ENCODE measurements at places on chromosomes 13 and 19.

DNA sequence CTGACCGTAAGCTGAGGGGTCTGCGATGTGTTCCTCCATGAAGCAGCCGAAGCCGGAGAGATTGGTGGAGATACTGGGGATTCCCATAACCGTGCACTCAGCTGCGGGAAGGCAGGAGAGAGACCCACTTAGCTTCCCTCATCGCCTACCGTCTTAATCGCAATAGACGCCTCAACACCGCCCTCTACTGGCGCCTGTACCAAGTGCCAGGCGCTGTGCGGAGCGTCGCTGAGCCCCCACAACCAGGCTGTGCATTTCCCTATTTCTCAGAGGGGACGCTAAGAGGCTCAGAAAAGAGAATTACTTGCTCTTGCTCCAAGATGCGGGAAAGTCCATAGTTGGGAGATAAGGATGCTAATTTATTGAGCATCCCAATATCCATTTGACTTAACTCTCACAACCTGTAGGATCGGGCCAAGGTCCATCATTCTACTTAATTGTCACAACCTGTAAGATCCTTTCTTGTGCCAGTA, 5.8 kb downstream of the FTL start:
- no peak for DNase-seq

- no peak for DNase-seq
Observed at GRCh38 chr13:109656206-109656605, 130.2 kb downstream of the IRS2 start.

DNA sequence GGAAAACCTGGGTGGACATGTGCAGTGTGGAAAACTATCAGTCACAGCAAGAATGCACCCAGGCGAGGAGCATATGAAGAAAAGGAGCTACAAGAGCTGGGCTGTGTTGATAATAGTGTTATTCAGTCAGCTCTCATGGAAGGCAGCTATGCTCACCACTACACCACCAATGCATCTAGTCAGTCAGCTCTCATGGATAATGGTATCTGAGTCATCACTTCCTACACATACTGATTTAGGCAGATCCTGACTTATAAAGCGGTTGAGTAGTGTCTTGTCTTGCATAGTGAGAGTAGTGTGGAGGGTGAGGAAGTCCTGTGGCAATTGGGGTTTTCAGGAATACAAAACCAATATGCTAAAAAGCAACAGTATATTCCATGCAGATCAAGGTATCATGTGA, 9.1 kb upstream of the ZNF160 start:
- no peak for DNase-seq

DNA sequence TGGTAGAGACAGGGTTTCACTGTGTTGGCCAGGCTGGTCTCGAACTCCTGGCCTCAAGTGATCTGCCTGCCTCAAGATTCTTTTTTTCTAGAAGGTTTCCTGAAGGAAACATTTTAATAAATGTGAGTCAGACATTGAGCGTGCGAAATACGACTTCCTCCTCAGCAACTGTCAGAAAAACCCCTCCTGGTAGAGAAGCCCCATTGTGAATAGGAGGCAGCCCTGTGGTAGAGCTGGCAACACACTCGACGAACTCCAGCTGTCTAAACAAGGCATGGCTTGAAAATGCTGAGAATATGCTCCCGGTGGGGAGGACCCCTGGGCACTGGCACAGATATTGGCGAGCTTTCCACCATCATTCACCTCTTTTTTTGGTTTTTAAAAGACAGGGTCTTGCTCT, 9.8 kb downstream of the ZNF333 start:
- no peak for DNase-seq

GRCh38 chr13:76854894-76855293, 31.3 kb downstream of the KCTD12 start:
- DNase-seq, result no peak

DNA sequence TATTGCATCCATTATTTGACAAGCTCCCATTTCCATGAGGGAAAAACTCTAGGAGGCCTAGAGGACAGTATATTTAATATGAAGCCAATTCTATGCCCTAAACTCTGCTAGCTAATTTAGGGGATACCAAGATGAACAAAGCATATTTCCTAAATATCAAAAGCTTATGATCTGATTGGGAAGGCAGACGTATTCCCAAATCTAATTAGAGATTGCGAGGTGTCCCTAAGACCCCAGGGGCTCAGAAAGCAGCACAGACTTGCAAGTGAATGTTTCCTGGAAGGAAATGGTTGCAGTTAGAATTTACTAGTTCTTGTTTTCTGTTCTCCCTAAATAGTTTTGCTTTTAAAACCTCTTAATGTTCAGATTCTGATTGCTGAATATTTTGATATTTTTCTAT, 30.7 kb downstream of the NDFIP2 start:
- DNase-seq, result no peak

DNA sequence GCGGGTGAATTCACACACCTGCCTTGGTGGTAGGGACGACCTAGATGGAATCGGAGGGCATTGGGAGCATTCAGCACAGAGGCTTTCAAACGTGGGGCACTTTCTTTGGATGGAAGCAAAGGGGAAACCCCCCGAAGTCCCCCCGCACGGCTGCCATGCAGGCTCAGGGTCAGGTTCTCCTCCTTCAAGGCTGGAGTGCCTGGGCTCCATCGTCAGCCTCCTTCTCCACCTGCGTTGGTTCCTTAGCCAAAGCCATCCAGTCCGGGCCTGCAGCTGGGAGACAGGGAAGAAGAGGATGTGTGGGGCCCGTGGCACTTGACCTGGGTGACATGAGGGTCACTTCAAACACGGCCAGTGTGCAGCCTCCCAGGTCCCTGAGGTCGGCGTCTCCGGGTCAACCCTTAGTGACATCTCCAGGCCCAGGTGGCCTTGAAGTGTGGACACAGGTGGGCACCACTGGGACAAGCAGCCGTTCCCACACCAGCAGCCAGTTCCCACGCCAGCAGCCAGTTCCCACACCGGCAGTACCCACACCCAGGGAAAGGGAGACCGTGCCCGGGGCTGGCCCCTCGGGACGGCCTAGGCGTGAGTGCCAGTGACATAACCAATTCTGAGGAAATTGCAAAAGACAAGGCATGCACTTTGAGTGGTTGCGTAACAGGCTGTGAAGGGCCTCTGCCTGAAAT, 116.0 kb downstream of the SOX1 start:
- DNase-seq, result no peak

DNA sequence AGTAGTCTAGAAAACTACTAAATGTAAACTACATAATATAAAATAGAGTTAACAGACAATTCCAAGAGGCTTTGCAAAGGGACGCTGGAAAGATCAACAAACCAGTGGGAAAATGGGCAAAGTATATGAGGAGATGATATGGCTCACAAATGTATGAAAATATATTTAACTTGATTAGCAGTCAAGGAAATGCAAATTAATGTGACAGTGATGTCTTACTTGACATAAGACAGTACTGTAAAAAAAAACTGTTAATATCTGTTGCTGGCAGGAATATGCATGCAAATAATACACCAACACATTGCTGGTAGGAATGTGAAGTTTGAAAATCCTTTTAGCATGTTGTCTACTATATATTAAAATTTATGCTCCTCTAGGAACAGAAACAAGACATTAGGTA, 136.1 kb downstream of the ATP8A2 start:
- no peak for DNase-seq

DNA sequence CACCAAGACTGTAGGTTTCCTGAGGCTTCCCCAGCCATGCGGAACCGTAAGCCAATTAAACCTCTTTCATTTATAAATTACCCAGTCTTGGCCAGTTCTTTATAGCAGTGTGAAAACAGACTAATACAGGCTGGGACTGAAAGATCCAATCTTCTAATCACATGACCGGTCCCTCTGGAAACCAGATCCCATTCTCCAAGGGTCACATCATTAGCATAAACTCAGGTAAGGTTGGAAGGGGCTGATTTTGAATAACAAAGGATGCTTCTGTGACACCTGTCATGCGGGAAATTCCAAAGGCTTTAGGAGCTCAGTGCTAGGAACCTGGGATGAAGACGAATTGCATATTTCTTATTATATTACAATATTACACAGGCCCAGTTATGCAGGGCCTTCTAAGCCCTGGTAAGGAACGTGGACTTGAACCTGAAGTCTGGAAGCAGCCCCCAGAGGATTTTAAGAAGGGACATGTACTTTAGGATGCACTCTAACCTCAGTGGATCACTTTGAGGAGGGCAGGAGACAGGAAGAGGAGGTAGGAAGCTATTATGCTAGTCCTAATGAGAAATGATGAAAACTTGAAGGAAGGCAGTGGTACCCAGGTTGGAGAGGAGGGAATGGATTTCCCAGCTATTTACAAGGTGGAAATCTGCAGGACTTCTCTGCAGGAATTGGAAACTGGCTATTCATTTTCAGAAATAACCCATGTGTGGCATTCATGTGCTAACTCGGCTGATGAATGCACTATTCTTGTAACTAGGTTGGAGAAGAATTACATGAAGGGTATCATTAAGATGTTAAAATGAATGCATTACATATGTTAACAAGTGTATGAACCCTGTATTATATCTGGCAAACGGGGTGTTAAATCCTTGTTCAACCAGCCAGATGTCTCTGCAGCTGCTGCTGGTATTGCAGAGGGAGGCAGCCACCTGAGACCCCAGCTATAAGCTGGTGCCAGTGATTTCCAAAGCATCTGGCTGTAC, 19.3 kb downstream of the TNFSF11 start:
- peak; percentile 4 for DNase-seq

- DNase-seq, result peak; percentile 88
Observed at GRCh38 chr19:58400316-58400915, 5.0 kb downstream of the RNF225 start.

DNA sequence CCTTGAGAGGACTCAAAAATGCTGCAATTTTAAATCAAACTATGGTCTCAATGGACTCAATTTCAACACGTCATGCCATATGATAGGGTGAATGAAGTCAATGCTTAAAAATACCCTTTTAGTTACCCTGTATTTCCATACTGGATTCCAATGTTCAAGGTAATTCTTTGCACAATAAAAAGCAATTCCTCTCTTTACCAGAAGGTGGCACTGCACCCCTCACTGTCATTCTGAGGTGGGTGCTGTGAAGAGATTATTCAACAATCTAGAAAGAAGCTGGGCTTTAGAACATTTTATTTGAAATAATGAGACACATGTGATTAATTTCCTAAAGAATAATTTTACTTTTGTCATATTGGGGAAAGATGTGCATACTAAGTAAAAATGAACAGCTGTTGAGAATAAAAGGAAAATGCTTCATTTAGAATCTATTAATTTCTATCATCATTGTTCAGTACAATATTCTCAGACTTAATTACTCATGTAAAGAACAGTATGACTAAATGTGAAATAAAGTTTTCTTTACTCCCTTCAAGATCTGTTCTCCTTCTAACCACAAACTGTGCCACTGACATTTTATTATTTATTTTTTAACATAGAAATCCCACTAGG, 789.1 kb downstream of the GPC5 start:
- peak; percentile 11 for DNase-seq

GRCh38 chr19:54921082-54921481, 15.1 kb downstream of the NCR1 start:
- no peak for DNase-seq

DNA sequence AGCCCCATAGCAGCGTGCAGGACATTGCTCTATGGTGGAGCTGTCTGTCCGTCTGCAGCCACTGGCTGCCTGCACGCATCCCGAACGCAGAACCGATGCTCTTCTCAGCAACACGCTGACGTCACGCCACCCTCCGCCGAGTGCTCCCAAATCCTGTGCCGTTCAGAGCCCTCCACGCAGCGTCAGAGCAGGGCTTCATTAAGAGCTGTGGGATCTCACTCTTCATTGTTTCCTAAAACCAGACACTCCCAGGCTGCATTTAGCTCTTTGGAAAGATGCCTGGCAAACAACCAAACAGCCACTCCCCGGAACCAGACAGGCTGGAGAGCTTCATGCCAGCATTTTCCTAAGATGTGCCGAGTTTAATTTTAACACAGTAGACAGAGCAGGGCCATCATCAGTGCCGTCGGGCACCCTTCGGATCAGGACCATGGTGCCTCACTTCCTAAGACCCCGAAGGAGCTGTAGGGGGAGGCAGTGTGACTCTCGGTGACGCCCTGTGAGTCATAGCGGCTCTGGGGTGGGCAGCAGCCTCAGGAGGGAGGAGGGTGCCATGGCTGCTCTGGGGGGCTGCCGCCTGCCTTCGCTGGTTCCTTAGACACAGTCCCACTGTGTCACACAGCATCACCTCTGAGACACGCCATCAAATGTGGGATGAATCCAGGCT, 131.5 kb upstream of the MCF2L start:
- no peak for DNase-seq

- DNase-seq, result no peak
Observed at GRCh38 chr19:42229301-42229854, 9.3 kb downstream of the ZNF526 start.

- DNase-seq, result no peak
Observed at GRCh38 chr13:34751492-34751891, 190.6 kb upstream of the NBEA start.
